ENCODE measurements at places on chromosomes 6 and 20.

DNA sequence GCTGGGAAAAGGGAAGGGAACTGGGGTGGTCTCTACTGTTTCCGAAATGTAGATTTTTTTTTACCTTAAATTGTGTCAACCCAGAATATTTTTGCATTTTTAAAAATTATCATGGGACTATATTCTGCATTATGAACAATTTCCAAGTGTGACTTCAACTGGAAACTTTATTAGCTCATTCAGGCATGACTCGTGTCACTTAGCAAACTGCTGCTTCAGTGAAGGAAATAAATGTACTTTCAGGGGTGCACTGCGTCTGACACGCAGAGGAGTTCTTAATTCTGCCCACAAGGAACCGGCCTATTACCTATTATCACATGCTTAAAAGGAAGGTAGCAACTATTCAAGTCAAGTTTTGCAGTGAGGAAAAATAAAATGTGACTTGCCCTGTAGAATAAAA lies 291.3 kb upstream of the PRDM1 start:
- no peak for DNase-seq

GRCh38 chr20:45506398-45506797 lies 9.0 kb downstream of the SPINT3 start:
- DNase-seq, result no peak

- DNase-seq, result no peak
Observed at GRCh38 chr6:30887901-30888815, 3.8 kb downstream of the DDR1 start.

- DNase-seq, result peak; percentile 20
Observed at GRCh38 chr6:30554962-30555815, 1.1 kb downstream of the GNL1 start.

DNA sequence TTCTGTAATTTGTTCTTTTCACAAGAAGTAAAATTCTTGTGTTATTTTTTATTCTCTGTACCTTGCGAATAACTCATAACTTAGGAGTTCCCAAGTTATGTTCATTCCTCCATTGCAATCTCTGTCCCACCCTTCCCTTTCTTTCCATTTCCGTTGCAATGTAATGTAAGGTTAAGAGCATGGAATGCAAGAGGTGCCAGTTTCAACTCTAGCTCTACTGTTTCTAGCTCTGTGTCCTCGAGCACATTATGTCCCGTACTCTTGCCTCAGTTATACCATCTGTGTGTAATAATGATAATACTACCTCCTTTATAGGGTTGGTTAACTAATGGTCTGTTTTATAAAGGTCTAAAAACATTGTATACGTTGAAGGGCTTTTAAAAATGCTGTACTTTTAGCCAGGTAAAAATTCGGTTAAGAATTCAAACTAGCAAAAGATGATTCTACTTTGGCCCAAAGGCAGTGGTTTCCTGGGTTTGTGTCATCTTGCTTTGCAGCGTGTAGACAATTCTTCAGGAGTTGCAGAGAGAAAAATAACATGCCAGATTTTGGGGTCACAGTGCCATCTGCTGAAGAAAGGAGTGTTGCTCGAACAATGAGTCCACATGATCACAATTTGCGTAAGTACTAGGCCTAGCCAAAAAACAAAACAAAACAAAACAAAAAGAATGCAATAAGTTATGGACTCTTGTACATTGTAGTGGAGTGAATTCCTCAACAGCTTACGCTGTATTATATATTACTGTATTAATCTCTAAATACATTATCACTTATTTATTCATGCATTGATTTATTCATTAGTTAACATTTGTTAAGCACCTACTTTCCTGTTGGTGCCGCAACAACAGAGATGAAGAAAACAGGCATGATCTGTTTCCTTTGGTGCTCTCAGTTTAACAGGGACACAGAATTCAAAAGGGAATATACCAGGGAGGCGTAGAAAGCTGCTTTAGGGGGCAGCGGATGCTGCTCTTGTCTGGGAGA lies 10.0 kb upstream of the PFDN4 start:
- no peak for DNase-seq

GRCh38 chr20:41645372-41645771 lies 27.2 kb upstream of the CHD6 start:
- no peak for DNase-seq

DNA sequence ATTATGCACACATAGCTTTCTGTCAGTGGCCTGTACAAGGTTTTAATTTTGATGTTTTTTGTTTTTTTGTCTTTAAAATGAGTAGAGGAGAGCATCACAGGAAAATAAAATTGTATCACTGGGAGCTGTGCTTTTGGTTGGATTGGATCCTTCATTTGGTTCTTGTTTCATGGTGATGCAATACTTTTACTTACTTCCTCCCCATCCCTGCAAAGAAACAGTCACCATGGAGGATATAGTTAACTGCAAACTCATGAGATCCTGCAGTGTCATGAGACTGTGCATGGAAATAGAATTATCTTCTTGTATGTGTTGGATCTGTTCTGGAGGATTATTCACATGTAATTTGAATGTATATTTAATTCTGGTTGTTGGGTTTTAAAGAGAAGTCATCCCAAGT lies 122.3 kb downstream of the JARID2 start:
- DNase-seq, result no peak

DNA sequence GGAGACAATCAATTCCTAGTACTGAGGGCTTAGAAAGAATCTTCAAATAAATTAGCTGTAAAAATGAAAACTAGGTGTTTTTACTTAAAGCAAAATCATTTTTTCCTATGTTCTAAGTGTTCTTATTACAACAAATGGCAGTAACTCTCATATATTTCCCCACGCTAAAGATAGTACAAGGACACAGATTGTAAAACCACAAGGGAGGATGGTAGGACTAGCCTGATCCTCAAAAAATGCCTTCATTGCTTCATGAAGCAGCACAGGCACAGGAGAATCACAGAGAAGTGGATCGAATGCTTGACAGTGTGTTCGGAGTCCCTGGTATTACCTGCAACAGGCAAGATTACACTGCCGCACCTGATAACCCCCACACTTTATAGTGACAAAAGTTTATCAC lies 58.5 kb downstream of the SAMD3 start:
- DNase-seq, result no peak

GRCh38 chr6:41531591-41532582 lies 14.3 kb upstream of the FOXP4 start:
- DNase-seq, result peak; percentile 33

DNA sequence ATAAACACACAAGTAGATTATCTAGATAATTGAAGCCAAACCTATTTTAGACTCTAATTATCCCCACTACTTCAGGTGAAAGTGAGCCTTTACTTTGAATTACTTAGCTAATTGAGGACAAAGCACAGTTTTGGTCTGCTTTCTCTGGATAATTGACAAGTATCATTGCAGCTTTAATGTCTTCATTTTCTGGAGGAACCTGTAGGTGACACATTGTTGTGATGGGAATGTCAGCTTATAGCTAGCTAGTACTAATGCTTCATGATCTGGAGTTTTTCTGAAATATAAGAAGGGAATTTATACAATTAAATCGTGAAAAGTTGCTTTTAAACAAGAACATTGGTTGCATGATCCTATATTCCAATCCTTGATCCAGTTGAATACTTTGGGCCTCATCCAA lies 319.3 kb upstream of the CITED2 start:
- DNase-seq, result no peak

- DNase-seq, result no peak
Observed at GRCh38 chr6:134230940-134231339, 87.0 kb downstream of the SGK1 start.

GRCh38 chr20:36399969-36400545 lies 93.9 kb downstream of the DLGAP4 start:
- no peak for DNase-seq

DNA sequence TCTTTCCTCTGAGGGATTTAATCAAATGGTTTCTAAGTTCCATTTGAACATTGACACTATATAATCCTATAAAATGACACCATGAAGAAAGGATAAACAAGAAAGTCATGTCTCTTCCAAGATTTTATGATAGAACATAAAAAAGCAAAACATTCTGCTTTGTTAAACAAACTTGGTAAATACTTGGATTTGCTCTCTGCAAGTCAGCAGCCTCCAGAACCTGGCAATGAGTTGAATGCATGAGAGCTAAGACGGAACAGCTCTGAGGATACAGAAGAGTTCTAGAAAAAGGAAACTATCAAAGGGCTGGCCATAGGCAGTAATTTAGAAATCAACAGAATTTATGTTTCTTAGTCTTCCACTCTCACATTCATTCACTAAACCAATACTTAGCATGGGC lies 656.0 kb upstream of the ID4 start:
- DNase-seq, result no peak

GRCh38 chr20:20489648-20490341 lies 121.9 kb downstream of the INSM1 start:
- no peak for DNase-seq

DNA sequence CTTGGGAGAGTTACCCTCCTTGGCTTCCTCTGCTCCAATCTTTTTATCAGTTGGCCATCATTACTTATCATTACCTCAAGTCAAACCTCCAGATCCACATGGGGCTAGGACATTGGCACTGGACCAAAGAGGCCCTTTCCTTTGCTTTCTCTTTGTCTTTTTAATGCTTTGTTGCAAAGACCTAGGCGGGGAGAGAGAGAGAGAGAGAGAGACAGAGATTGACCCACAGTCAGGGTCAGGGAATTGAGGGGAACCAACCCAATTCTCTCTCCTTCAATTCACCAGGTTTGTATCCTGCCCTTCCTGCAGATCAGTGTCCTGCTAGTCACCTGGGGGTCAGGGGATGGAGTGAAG lies 3.5 kb upstream of the VEGFA start:
- DNase-seq, result no peak

DNA sequence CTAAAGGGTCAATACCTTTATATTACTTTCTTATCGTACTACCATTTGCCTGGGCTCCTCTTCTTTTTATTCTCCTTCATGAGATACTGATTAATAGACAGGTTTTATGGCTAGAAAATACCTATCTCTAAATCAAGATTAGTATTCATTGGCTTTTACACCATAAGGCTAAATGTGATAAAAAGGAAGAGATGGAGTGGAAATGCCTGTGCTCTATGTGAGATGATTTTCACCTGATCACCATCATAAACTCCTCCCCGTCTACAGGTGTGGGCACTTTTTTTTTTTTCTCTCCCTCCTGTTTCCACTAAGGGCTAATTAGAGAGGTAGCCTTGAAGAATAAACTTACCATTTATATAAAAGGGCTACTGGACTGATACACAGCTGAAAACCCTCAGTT lies at the start of gene GLYATL3:
Gene GLYATL3 (plus strand): TSS at position 301 of the 400 bp plus-strand sequence. CDS start 12,068 bp downstream, outside the sequence.
- no peak for DNase-seq

GRCh38 chr20:62758226-62758912 lies 37.9 kb upstream of the MRGBP start:
- DNase-seq, result no peak

DNA sequence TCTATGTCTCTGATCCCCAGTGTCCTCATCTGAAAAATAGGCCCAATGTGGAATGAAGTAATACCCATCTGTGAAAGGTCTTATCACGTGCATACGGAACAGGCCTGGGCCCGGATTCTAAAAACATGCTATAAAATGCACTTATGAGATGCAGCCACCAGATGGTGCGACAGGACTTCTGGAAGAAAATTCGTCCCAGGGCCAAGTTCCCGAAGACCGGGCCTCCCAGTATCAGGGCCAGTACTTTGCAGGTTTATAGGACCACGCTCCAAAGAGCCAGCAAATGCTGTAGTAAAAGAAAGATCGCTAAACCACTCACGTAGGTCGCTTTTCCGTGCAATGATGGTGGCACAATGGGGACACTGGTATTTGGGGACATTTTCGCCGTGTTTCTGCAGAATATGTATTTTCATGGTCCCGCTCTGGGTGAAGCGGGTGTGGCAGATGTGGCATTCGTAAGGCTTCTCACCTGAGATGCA lies 10.6 kb downstream of the CTCFL start:
- DNase-seq, result no peak

- no peak for DNase-seq
Observed at GRCh38 chr20:57921676-57922075, 211.9 kb upstream of the PMEPA1 start.

GRCh38 chr6:129767776-129768485 lies 58.0 kb upstream of the ARHGAP18 start:
- no peak for DNase-seq

DNA sequence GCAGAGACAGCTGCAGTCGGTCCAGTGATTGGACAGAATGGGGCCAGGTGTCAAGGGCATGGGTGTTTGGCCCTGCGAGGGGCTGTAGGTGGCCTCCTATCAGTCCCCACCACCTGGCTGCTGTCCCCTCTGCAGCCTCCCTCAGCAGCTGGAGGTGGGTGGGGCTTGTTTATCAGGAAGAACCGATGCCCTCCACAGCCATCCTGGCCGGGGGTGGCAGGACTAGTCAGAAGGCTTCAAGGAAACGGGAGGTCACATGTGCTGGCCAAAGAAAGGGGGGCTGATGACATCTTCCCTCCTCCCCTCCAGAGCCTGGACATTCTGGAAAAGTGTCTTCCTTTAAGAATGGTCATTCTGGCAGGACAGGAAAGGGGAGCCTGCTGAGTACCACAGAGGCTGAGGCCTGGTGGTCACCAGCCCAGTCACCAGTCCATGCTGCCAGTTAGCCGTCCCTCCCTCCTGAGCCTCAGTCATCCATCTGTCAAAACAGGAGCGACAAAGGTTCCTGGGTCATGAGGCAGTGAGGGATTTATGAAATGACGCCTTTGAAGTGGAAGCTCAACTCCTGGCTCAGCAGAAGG lies 4.1 kb downstream of the FAM210B start:
- no peak for DNase-seq

DNA sequence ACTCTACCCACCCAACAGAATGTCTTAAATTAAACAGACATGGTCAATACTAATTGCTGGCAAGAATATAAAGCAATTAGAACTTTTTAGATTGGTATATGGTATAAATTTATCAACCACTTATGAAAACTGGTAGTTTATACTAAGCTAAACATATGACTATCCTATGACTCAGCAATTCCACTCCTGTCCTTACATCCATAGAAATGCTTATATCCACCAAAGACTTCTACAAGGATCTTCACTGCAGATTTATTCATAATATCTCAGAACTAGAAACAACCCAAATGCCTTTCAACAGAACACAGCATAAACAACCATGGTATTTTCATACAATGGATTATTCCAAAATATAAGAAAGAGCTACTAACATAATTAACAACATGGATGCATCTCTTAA lies 4.6 kb downstream of the ZNF184 start:
- no peak for DNase-seq

GRCh38 chr6:55281215-55281614 lies 46.1 kb upstream of the GFRAL start:
- no peak for DNase-seq

GRCh38 chr20:64077094-64077493 lies 2.2 kb downstream of the RGS19 start:
- no peak for DNase-seq

All from activated gamma-delta T cell (primary cell).